DMS153 (cell line): ENCODE measurements at places on chromosomes 5 and 9.
A peak's percentile ranks its signal among the peaks of the same experiment; 100 is the strongest.

DNA sequence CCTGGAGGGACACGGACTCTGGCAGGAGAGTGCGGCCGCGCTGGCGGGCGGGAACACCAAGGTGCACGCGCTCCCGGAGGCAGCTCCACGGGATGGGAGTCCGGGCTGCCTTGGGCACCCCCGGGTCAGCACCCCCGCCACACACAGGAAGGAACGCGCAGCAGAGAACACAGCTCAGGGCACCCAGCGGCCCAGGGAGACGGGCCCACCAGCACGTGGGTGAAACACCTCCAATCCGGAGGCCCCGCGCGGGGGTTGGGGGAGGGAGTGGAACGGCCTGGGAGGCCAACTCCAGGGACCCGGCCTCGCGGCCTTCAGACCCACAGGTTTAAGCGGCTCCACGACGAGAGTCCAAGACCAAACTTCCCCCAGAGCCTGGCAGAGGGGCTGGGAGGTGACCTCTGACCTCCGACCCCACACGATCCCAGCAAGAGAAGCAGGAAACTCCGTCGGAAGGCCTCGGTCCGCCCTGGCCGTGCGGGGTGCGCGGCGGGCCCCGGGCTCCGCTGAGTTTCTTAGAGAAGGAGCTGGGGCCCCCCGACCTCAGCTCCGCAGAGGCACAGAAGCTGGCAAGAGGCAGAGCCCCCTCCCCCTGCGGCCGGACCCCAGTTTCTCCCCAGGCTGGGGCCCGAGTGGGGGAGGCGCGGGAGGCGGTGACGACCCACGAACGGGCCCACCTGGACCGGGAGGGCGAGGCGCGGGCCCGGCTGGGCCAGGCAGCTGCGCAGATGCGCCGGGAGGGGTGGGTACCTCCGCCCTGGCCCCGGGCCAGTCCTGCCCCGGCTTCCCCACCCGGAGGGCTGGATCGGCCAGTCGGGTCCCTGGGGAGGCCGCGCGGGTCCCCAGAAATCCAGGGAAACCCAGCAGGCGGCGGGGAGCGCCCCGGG lies 851 bp downstream of the NACC2 start:
- no peak for DNase-seq

GRCh38 chr5:140388052-140388451 lies 13.6 kb upstream of the ANKHD1 start:
- no peak for DNase-seq

GRCh38 chr9:18698992-18699391 lies 225.0 kb downstream of the ADAMTSL1 start:
- DNase-seq: no peak

- no peak for DNase-seq
Measured at GRCh38 chr5:119288379-119289033, 67.3 kb upstream of the TNFAIP8 start.

GRCh38 chr9:34500623-34501267 lies 22.0 kb downstream of the ENHO start:
- peak; percentile 36 for DNase-seq

- no peak for DNase-seq
Measured at GRCh38 chr5:54220230-54221040, 89.9 kb downstream of the ARL15 start.

- no peak for DNase-seq
Measured at GRCh38 chr5:172688349-172689217, 47.5 kb downstream of the NEURL1B start.

- DNase-seq: no peak
Measured at GRCh38 chr5:2744485-2744884, 7.0 kb downstream of the IRX2 start.

DNA sequence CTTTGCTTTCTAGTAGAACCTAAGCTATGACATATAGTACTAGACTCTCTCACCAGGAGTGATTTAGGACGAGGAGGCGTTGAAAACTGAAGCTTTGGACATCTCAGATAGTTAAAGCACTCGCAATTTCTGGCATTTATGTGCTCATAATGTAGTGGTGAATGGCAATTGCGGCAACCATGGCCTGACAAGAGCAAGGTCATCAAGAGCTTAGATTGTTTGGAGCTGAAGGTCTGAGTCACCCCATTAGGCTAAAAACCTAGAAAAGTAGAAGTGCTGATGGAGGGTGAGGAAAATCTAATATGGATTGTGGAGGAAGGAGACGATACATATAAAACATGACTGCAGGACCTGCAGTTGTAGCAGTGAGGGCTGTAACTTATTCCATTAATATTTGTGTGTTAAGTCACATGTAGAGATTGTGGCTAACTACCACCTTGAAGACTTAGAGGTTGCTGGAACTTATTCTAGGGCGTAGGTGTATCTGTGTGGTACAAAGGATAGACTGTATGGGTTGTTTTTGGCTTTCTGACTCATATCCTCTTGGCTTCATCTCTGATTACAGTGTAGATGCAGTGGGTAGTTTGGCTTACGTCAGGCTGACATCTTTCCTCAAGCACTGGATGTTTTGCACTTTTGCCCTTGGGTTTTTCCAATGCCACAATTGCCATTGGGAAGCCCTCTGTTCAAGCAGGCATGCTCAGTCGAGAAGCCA lies 138.9 kb upstream of the CDKN2B start:
- DNase-seq: no peak

- peak; percentile 65 for DNase-seq
Measured at GRCh38 chr5:50420343-50420935, 20.6 kb downstream of the EMB start.

DNA sequence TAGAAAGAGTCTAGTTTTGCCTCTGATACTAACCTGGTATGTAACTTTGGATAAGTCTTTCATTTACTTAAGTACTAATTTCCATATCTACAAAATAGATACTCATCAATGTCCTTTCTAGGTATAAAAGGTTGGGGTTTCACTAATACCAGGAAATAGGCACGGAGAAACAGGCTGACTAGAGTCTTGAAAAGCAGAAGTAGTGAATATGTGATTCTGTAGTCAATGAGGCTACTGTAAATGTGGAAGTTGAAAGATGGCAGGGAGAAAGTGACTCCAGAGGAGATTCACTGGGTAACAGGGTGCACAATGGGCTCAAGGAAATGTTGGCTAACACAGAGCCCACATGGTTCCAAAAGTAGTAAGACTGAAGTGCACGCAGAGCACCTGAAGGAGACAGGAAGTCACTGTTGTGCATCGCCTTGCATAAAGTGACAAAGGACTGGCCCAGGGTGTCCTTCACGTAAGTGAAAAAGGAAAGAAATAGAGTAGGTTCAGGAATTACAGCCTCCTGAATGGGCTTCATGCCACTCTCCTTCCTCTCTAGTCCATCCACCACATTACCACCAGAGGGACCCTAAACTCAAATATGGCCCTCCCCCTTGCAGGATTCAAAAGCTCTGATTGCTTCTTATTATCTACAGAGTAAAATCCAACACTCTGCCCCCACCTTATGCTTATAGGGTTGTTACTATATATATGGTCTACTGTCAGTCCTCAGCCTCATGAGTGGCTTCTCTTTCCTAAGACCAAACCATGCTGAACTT lies 288.0 kb upstream of the SMARCA2 start:
- no peak for DNase-seq

DNA sequence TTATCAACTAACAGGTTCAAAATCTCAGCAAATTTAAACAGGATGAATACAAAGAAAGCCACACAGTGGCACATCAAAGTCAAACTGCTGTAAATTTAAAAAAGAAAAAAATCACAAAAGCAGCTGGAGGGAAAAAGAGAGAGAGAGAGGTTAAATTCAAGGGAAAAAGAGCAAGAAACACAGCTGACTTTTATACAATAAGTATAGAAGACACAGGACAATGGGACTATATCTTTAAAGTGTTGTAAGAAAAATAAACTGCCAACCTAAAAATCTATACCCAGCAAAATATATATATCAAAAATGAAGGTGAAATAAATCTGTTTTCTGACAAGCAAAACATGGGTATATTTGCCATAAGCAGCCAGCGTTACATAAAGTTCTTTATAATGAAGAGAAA lies 261.5 kb downstream of the TLE1 start:
- no peak for DNase-seq

- DNase-seq: no peak
Measured at GRCh38 chr9:36818242-36818938, 215.7 kb downstream of the PAX5 start.
